ENCODE measurements at places on chromosomes 5 and 9.
A peak's percentile ranks its signal among the peaks of the same experiment; 100 is the strongest.

- DNase-seq, result no peak
These were observed 68.8 kb upstream of the LRRC70 start for GRCh38 chr5:62509806-62510205.

DNA sequence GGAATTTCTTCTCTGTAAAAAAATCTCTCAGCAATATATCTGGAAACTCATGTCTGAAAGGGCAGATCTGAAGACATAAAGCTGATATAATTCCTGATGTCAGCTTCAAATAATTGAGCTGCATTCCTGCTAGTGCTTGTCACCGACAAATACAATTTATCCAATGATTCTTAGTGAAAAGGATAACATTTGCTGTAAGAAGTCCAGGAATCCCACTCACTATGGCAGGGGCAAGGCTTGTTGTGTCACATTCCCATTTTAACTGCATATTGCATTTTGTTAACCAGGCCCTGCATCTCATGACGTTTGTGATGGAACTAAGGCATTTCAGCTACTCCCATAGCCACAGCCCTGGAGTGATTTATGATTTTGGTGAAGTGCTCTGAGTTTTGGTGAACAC is 160.1 kb upstream of the DAB2 start:
- no peak for DNase-seq

DNA sequence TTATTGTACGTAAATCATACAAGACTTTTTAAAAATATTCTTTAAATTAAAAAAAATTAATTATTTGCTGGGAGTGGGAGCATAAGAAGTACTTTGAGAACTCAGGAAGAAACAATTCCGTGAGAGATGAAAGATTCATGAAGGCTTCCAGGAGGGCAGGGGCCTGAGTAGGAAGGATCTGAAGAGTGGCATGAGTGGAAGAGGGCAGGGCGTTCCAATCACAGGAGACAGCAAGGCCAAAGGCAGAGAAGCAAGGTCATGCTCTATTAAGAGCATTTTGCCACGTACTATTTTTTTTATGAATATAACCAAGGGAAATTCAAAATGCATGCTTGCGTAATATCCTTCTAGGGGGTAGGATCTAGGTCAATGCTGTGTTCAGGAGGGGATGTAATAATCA is 265.5 kb downstream of the ZNF608 start:
- DNase-seq, result no peak

- DNase-seq, result no peak
These were observed 290.0 kb downstream of the NR3C1 start for GRCh38 chr5:143113461-143113860.

DNA sequence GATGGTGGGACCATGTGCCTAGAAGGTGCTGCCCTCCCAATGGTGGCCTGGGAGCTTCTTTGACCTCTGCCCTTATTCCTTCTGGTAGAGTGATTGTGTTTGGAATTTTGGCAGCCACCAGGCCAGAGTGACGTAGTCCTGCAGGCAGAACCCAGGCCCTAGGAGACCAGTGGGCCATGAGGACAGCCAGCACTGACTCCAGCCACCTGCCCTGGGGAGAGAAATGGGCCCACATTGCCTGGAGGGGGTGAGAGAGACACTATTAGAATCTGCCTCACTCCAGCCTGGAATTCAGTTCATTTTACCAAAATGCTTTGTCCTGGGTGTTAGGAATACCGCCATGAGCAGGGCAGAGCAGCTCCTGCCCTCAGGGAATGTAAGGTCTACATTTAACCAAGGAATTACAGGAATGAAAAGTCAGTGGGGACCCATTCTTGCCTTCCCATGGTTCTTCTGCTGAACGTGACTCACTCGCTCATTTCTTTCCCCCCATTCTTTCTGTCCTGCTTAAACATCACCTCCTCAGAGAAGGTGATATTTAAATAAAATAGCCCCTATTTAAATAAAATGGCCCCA is 5.5 kb upstream of the COL27A1 start:
- no peak for DNase-seq

DNA sequence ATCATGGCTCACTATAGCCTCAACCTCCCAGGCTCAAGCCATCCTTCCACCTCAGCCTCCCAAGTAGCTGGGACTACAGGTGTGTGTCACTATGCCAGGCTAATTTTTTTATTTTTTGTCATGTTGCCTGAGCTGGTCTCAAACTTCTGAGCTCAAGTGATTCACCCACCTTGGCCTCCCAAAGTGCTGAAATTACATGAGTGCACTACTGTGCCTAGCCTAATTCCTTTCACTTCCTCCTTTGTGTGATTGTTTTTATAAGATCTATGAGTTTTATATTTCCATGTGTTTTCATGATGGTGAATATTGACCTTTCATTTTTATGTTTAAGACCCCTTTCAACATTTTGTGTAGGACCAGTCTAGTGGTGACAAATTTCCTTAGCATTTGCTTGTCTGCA is 55.2 kb upstream of the IL12B start:
- no peak for DNase-seq

DNA sequence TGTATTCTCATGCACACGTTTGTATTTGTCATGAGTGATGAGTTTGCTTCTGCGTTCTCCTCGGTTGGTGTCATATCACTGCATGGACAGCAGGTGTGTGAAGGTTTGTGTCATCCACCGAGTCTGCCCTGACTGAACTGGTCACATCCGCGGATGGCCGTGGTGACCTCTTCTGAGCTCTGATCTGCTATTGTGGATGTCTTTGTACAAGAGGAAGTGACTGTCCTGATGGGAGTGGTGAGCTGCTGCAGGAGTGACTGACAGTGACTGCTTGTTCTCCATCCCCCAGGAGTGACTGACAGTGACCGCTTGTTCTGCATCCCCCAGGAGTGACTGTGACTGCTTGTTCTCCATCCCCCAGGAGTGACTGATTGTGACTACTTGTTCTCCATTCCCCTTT is 69.9 kb downstream of the EHMT1 start:
- no peak for DNase-seq

DNA sequence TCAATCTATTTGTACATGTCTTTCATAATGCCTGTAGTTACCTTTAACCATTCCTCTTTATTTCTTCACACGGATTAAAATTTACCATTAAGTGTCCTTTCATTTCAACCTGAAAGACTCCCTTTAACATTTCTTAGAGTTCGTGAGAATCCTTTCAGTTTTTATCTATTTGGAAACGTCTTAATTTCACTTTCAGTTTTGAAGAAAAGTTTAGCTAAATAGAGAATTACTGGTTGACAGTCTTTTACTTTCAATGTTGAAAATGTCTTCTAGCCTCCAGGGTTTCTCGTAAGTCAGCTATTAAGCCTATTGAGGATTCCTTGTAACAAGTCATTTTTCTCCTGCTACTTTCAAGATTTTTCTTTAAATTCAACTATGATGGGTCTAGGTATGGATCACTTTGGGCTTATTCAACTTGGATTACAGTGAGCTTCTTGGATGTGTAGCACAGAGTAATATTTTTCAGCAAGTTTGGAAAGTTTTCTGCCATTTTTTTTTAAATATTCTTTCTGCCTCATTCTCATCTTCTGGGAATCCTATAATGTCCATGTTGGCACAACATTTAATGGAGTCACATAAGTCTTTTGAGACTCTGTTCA is 48.5 kb downstream of the RFX3 start:
- DNase-seq, result no peak

GRCh38 chr5:117195076-117195475 is 620.5 kb upstream of the SEMA6A start:
- DNase-seq, result no peak

- no peak for DNase-seq
These were observed 193.0 kb downstream of the RFX3 start for GRCh38 chr9:3332802-3333201.

GRCh38 chr5:152271420-152271819 is 133.7 kb downstream of the NMUR2 start:
- DNase-seq, result no peak

DNA sequence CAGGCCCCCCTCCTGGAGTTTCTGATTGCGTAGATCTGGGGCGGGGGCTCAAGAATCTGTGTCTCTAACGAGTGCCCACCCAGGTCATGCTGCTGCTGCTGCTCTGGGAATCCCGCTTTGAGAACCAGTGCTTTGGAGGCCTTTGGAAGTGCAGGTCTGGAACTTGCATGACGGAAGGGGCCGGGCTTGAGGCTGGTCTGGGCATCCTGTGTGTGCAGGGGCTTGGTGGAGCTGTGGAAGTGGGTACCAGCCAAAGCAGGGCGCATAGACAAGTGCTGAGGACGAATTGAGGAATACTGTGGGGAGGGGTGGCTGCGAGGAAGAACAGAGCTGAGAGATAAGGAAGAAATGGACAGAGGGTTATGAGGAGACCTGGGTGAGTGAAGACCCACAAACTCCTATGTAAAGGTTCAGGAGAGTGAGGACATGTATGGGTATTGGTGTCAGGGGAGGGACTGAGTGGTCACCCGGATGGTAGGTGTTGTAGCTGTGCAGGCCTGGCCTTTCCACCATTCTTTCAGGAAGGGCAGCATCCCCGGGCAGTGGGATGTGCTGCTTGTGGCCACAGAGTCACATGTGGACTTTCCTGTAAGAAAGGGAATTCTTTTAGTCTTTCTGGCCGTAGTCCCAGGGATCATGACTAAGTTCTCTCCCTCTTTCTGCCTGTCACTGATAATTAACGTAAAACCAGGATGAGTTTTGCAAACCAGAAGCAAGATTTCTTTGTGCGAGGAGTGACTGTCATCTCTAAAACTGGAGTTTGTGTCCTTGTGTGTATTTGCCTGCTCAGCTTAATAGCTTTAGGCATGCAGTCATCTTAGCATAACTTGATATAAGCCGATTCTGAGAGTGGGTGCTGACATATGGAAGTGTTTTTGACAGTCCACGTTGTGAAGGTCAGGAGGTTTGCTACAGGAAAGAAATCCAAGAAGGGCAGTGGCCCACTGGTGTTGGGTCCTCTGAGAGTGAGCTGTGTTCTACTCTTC is 43.3 kb upstream of the TJP2 start:
- DNase-seq, result no peak

DNA sequence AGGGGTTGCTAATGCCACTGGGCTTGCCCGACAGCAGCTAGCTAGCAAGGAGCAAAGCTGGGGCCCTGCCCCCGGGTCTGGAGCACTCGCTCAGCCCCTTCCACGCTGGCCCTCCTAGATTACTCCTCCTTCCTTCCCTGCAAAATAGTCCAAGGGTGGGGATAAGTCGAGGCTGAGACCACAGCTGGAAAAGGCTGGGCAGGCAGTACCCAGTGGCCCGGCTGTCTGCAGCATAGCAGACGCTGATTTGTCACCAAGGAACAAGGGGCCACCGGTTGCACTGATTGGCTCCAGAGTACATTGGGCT is 73.9 kb downstream of the ADAMTS2 start:
- peak; percentile 22 for DNase-seq

DNA sequence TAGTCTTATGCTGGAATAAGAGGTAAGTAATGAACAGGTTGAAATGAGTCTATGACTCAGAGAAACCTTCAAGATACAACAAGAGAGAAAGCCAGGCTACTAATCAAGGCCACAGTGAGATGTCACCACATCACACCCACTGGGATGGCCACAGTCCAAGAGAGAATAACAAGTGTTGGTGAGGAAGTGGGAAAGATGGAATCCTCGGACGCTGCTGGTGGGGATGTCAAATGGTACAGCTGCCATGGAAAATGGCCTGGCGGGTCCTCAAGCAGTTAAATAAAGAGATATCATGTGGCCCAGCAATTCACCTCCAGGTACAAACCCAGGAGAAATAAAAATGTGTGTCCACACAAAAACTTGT is 41.9 kb upstream of the NEURL1B start:
- no peak for DNase-seq

GRCh38 chr5:169153405-169153804 is 147.5 kb downstream of the SLIT3 start:
- no peak for DNase-seq

DNA sequence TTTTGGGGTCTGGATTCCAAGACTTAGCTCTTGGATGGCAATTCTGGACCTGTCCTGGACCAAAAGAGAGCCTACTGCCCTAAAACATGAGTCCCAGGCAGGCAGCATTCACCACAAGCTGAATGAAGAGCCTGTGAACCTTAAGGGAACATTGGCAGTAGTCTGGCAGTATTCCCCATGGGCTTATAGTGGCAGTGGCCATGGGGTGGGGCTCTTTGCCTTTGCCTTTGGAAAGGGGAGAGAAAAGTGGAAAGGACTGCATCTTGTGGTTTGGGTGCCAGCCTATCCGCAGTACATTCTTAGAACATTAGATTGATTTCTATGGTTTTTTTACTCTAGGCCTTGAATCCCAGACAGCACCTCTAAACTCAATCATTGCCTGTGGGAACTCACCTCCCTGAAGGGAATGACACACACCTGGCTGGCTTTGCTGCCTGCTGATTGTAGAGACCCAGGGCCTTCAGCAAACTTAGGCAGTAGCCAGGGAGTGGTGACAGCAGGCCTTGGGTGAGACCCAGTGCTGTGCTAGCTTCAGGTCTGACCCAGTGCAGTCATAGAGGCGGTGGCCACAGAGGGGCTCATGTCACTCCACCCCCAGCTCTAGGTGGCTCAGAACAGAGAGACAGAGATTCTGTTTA is 216.3 kb downstream of the CETN3 start:
- DNase-seq, result no peak

DNA sequence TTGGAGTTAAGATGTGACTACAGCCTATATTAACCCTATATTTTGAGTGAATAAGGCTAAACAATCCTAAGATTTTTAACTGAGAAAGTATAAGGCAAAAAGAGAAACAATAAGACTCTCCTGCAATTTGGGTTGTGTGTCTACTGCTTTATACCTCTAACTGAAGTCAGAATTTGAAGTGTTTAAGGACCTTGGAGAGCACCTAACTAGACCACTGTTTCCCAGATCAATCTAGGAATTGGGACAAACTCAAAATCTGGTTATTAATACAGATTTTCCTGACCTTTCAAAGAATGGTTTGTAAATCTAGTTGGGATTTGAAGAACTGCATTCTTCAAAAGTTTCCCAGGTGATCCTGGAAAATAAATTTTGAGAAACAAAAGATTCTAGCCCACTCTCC is 42.1 kb downstream of the GABRA1 start:
- no peak for DNase-seq

DNA sequence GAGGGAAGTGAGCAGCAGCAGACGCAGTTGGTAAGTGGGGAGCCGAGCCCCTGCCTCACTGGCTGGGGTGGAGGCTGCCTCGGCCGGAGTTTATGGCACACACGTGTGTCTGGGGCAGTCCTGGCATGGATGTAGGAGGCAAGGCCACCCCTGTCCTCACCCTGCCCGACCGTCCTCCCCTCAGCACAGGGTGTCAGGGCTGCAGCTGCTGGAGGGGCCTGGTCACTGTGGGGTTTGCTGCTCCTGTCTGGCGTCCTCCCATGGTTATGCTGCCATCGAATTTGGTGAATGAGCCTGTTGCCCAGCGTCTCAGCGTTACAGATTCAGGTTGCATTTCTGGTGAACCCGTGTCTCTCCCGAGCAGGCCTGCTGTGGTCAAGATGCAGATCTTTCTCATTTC is 32.4 kb downstream of the CEP72 start:
- no peak for DNase-seq

DNA sequence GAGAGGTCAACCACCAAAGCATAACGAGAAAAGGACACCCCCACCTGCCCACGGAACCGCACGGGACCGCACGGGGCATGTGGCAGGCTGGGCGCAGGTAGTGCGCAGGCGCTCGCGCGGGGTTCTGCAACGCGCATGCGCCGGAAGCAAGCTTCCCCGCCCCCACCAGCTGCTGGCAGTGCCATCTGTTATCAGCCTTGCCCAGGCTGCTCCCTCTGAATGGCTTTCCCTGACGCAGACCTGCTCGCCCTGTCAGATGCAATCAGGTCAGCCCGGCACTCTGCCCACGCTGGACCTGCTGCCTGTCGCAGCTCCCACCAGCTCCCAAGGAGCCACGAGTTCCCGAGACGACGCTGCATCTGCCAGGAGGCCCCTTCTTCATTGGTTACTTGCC is 22.8 kb downstream of the PTCH1 start:
- no peak for DNase-seq

GRCh38 chr5:161847447-161847846 is 473 bp upstream of the GABRA1 start:
- no peak for DNase-seq

Data from right lobe of liver (tissue), 6 donors.